ENCODE measurements at places on chromosomes 1 and 21.

DNA sequence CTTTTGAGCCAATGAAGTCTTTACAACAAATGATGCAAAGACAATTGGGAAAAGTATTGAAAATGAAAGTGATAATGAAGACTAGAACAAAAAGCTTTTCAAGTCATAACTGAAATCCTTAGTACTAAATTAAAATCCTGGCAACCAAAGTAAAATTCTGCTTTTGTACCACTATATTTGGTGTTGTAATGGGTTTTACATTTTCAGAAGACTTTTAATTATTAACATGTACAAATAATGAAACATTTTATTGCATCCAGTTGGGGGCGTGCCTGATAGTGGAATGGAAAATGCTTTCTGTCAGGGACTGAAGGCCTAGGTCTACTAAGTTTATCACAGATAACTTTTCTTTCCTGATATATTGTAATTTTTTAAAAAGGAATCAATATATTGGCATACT, 89.4 kb downstream of the SDCCAG8 start:
- DNase-seq, result no peak

DNA sequence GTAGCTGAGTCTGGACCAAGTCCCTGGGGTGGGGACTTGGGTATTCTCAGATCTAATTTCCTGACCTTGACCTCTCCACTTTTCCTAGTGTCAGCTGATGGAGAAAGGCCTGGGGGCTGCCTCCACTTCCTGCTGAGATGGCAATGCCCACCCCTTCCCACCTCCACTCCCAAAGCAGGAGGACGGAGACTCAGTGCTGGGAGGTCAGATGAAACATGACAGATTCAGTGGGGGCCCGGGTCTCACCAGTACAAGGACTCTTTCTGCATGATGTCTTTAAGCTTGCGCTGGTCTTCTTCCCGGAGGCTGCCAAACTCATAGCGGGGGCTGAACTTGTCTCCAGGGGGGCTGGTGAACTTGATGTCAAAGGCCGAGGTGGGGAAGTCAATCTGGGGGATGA, 35.6 kb upstream of the PPP1R15B start:
- no peak for DNase-seq

DNA sequence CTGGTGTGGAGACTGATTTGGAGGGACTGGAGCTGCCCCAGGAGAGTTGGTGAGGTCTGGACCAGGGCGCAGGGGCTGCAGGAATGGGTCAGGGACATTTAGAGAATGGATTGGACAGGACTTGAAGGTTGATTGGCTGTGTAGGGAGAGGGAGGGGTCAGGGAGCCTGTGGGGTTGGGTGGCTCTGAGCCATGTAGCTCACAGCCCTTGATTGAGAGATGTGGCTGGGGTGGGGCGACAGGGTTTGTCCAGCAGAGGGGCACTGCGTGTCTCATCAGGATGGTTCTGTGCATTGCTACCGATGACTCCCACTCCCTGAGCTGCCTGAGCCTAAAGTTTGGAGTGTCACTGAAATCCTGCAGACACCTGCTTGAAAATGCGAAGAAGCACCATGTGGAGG, 12.1 kb downstream of the AZIN2 start:
- DNase-seq, result no peak

- DNase-seq, result no peak
Measured at GRCh38 chr1:74674278-74675048, 871 bp upstream of the ERICH3 start.

DNA sequence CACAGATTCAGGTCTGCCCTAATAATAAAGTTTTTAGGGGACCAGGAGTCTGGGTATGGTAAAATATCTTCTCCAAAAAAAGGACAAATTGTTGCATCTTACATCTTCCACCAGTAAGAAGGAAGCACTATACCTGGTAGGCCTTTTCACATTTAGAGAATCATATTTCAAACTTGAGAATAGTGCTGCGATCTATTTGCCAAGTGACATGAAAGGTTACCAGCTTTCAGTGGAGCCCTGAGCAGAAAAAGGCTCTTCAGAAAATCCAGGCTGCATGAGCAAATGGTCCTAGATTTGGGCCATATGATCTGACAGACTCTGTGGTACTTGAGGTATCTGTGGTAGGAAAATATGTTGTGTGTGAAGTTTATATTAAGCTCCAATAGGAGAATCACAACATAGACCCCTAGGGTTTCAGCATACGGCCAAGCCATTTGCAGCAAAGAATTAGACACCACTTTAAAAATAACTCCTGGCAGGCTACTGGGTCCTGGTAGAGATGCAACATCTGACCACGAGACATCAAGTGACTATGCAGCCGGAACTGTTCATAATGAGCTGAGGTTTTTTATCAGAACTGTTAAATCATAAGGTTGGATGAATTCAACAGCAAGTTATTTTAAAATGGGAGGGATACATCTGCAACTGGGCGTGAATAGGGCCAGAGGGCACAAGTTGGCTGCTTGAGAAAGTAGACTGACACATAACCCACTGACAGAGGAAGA, 38.6 kb upstream of the CCDC190 start:
- DNase-seq, result no peak

DNA sequence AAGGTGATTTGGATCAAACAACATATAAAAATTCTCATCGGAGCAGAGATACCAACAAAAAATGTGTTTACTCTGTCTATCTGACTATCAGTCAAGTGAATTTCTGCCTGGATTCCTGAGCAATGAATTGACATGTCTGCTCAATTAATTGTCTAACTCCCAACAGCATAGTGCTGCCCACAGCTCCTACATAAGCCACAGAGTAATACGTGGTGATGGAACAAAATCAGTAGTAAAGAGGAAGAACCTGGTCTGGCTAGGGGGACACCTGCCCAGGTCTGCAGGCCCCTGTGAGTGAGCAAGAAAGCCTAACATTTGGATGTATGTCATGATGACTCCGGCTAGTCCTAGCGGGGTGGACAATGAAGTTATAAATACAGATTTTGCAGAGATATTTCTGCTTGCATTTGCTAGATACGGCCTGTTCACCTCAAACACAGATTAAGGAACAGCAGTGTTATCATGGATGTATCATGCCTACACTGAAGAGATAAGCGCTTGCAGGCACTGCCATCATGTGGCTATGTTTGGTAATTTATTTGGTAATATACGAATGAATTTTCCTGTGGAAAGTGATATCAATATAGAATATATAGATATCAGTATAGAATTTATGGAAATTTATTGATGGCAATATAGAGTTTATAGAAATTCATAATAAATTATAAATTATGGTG, 69.6 kb upstream of the LRRC8B start:
- DNase-seq, result peak; percentile 20

GRCh38 chr21:36745459-36745858, 46.5 kb downstream of the SIM2 start:
- DNase-seq, result no peak

DNA sequence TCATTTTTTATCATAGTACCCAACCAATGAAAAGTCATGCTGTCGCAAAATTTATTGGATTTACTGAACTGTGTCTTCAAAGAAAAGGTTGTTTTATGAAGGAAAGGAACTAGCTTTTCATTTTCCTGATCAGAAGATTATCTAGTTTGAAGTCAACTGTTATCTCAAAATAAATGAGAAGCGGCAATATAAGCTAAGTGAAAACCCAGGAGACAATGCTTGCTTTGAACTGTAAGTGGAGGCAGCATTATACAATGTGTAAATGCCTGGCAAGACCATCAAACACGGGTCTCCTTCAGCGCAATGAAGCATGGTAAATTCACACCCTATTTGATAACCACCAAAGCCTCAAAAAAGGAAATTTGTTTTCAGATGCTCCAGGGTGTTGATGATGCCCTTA, 134.4 kb upstream of the PTBP2 start:
- DNase-seq, result no peak

GRCh38 chr1:41101076-41101475, 79.6 kb upstream of the SLFNL1 start:
- DNase-seq, result no peak

DNA sequence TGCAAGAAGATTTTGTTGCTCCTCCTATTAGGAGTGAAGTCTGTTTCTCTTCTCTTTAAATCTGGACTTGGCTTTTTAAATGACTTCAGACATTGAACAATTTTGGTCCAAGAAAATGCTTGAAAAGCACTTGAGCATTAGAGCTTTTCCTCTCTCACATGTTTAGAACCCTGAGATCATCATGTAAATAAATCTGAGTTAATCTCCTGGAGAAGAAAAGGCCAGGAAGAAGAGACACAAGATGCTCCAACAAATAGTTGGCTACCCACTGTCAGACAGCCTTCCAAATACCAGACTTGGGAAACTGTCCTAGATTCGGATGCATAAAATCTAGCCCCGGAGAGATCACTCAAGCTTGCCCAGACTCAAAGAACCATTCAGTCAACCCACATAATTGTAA, 1353.1 kb upstream of the ADGRL4 start:
- DNase-seq, result no peak

GRCh38 chr1:114316204-114316603, 162.5 kb upstream of the SYT6 start:
- no peak for DNase-seq

- no peak for DNase-seq
Measured at GRCh38 chr21:44701541-44701940, 4.6 kb downstream of the KRTAP10-12 start.

GRCh38 chr1:18373882-18374493, 106.7 kb upstream of the KLHDC7A start:
- no peak for DNase-seq

DNA sequence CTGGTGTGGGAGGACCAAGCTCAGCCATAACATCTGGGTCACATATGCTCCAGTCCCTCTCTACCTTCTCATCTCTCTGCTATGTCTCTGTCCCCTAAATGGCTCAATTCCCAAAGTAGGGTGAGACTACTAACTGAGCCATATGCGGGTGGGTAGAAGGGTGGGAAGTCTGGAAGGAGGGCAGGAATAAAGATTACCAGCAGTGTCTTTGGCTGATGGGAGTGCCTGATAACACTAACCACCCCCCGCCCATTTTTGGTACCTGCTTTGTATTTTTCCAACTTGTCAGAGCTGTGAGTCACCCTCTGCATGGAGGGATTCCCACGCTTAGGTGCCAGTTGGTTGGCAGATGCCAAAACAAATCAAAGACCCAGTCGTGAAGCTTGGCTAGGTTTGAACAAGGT, 14.9 kb upstream of the SSBP3 start:
- DNase-seq, result no peak

- DNase-seq, result no peak
Measured at GRCh38 chr1:93082313-93082712, 3.2 kb downstream of the MTF2 start.

- DNase-seq, result peak; percentile 81
Measured at GRCh38 chr1:26336477-26337205, 17.3 kb downstream of the CRYBG2 start.

DNA sequence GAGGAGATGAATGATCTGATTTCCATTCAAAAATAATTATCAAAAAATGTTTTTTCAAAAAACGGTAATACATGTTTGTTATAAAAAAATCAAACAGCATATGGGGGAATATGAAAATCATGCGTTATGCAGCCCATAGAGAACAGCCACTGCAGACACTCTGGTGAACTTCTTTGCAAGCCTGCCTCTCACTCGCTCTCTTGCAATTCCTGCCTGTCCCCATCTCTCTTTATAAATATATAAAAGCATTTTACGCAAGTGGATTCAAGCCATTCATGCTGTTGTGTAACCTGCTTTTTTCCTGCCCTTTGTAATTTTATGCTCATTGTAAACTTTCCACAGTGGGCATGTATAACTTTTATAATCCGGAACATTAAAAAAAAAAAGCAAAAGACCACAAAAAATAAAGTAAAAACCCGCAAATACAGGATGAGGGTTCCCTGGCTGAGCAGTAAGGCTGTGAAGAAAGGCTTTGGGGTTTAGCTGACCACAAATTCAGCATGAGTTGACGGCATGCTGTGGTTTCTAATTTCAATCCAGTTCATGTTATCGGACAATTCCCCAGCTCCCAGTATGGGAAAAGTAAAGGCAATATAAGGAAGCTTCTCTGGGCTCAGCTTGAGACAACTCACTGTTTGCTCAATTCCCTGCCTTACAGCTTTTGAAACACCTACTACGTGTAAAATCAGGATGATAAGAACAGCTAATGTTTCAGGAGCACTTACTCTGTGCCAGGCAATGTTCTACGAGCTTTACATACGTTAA, 52.8 kb upstream of the ZBTB40 start:
- DNase-seq, result no peak
